Femur (tissue), 1 donor: ENCODE measurements at places on chromosomes 5 and 9.

DNA sequence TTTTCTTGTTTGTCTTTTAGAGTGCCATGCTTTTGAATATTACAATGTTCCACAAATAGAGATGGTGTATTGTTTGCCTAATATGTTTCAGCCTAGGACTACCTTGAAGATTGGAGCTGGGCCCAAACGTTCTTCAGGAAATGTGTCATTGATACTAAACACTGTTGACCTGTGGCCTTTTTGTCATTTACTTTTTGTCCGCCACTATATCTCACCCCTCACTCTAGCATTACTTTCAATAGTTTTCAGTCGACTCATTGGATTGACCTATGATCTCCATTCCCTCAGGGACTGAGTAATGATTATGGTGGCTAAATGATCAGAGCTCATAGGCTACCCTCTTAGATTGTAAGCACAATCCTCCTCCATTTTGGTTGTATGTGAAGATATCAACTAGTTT is 115.8 kb downstream of the NUDT12 start:
- DNase-seq, result no peak

- no peak for DNase-seq
Measured at GRCh38 chr5:14996997-14997396, 125.4 kb upstream of the ANKH start.

- DNase-seq, result peak; percentile 91
Measured at GRCh38 chr5:141476132-141476911, 556 bp downstream of the PCDHGC3 start.

- no peak for DNase-seq
Measured at GRCh38 chr9:76101075-76101474, 210.6 kb downstream of the PCSK5 start.

- DNase-seq, result no peak
Measured at GRCh38 chr9:128254362-128254761, 21.4 kb downstream of the GOLGA2 start.

DNA sequence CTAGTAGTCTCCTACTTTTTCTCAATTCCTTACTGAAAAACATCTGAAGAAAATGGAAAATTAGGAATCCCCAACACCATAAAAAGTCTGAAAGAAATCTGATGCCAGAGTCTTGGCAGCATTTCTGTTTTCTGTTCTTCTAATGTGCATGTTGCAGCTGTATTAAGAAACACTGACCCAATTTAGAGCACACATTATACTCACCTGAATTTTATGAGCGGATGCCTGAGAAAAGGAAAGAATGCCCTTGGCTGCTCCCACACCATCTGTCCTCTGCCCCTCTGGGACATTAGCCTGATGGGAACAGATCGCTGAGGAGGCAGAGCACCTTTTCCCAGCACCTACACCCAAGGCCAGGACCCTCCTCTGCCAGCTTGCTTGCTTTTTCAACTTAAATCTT is 14.1 kb upstream of the ANP32B start:
- DNase-seq, result no peak

GRCh38 chr9:130448035-130448624 is 3.4 kb downstream of the ASS1 start:
- DNase-seq, result no peak

- DNase-seq, result no peak
Measured at GRCh38 chr9:82132024-82132423, 143.5 kb downstream of the SPATA31D1 start.

DNA sequence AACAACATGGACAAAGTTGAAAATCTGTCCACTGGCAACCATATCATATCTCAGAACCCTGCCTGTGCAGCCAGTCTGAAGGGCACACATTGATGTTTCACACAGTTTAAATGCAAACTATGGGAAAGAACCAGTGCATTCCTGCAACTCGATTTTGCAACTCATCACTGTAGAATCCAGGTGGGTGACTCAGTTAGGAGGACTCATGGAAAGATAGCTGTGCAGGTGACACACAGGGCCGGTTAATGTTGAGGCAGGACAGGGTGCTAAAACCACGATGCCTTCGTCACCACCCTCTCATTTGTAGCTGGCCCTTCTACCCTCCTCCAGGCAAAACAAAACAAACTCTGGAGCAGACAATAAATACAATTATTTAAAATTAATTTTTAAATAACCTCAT is 62.8 kb downstream of the TLE1 start:
- DNase-seq, result no peak
